ENCODE measurements at places on chromosomes 1 and 21.
A peak's percentile ranks its signal among the peaks of the same experiment; 100 is the strongest.

DNA sequence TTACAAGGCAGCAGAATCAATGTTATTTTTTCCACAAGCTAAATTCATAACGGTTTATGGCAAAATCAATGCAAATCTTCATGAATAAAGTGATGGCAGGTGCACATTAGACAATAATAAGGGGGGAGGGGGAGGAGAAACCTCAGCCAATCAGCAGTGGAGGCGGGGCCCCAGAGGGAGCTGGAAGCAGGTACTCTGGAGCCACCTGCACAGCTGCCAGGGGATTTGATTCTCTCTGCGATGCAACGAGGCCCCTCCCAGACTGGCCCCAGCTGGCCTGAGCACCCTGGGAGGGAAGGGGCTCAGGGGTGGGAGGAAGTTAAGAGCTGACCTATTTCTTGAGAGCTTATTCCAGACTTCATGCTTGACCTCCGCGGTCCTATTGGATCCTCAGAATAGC is 127.8 kb upstream of the IGSF21 start:
- no peak for DNase-seq

DNA sequence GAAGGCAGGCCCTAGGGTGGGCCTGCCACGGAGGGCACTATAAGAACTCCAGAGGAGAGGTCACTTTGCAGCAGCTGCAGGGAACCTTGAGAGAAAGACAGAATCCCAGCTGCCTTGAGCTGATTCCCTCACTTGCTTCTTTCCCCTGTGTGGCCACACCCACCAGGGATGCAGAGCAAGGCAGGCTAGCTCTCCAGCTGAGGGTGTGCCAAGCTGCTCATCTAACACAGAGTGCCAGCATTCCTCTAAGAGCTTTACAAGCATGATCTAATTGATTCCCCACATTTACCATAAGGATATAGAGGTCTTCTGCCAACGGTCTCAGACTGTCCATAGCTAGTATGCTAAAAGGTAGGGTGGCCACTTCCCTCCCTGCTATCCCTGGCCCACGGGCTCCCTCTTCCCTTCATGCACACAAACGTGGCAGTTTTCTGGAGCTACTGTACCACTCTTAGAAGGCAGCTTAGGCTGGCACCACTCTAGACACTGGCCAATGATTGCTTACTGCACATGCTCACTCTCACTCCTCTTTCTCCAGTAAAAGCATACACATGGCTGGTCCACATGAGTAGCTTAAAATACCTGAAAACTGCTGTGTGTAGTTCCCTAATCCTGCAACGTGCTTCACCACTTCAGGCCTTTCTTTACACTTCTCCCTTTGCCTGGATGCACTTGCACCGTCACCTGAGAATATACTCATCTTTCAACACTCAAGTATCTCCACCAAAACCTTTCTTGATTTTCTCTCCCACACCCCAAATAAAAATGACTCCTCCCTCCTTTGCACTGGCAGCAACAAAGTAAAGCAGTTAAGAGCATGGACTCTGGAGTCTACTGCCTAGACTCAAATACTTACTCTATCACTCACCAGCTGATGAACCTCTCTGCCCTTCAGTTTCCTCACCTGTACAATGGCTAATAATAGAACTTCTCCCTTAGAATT is 57.7 kb downstream of the DMAP1 start:
- no peak for DNase-seq

- DNase-seq = peak; percentile 92
Observed at GRCh38 chr1:25997828-25998761, at the start of gene PAFAH2. TSS of gene PAFAH2 (minus strand) at chr1:25998063. CDS start at chr1:25990816, 7,247 bp downstream.

GRCh38 chr21:28537371-28538079 is 455.2 kb downstream of the LTN1 start:
- no peak for DNase-seq

DNA sequence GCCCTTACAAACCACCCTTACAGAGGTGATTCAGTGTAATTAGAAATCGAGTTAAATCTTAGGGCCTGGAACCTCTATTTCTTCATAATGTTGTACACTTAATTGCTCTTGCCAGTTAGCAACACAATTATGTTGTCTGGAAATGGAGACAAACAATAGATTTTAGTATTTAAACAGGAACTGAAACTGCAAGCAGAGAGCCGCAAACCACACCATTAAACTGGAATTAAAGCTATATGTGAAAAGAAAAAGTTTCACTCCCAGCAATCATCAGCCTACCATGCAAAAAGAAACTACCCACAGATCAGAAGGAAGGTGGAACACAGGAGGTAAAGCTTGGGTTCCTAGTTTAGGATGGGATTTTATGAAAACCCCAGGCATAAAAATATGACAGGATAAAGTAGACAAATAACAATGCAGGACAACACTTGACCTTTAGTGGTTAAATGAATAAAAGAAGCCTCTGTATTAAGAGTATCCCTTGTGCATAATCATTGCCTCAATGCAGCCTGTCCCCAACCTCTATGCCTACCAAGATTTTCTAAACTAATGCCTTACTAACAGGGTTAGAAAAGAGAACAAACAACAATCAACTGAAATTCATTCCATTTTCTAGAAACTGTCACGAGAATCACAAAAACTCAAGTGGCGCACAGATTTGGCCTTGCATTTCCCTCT is 304.3 kb upstream of the ESRRG start:
- DNase-seq = no peak

DNA sequence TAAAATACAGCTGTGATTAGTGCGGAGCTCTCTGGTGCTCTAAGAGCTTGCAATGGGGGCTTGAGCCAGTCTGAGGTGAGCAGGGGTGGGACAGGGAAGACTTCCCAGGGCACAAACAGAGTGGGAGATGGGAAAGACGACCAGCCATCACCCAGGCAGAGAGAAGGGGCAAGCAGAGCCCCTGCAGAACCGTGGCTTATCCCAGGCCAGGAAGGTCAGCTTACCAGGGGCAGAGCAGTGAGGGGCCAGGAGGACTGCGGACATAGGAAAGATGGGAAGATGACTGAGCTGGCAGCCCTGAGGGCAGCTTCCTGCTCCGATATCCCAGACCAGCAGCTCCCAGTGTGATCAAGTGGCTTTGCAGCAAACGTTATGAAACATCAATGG is 55.4 kb upstream of the IFFO2 start:
- DNase-seq = no peak

Data from activated T-cell treated with anti-CD3 and anti-CD28 coated beads for 48 hours (primary cell).